ENCODE measurements at places on chromosomes 6 and 20.

DNA sequence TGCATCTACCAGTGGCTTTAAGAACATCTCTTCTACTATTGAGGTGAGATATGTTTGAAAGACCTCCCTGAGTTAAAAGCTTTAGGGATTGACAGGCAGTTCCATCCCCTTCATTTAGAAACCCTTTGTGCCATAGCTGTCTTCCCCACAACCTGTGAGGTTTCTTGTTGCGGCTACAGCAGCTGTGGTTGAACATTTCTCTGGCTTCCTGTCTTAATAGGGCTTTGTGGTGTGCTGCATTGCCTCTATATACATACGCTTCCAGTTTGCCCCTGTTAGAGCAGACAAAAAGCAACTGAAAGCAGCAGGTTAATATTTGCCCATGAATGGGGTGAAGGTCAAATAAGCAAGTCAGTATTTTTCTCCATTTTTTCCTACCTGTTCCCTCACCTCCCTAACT is 210.2 kb downstream of the TMEM200A start:
- DNase-seq: peak; percentile 71

GRCh38 chr6:16331384-16332174 is 93.2 kb downstream of the GMPR start:
- DNase-seq: peak; percentile 71

- no peak for DNase-seq
Measured at GRCh38 chr20:42576167-42576566, 613.5 kb downstream of the PTPRT start.

DNA sequence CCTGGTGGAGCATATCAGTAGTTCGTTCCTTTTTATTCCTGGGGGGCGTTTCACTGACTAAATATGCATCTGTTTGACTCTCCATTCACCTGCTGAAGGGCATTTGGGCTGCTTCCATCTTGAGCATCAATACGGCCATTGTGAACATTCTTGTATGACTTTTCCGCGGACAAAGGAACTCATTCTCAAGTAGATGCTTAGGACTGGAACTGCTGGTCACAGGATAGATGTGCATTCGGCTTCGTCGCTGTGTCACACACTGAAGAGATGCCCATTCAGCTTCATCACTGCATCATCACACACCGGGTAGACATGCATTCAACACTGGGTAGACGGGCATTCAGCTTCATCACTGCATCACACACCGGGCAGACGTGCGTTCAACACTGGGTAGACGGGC is 95.3 kb downstream of the TAF4 start:
- DNase-seq: no peak

DNA sequence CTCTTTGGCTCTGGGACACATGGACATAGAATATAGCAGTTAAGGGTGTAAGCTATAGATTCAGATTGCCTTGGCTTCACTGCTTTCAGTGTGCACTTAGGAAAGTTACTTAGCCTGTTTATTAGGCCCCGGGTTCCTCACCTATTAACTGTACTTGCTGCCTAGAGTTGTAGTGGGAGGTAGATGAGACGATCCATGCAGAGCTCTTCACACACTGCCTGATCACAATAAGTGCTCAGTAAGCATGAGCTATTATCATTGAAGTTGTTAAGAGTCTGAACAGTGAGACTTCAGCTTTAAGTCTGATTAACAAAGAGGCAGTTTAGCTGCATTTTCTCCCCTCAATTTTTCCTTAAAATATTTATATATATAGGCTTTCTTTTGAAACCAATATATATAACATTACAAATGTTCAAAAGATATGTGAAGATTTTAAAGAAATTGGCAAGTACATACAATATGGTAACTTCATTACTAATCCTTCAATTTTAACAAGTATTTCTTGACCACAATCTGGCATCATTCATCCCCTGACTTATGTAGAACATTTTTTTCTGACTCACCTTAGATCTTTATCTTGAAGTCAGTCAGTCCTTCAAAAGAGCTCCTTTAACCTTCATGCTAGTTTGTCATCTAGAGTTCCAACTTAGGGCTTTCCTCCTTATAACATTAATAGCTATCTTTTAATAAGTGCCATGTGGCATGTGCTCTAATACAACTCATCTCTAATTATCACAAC is 20.5 kb upstream of the SUPT3H start:
- peak; percentile 17 for DNase-seq

- DNase-seq: peak; percentile 65
Measured at GRCh38 chr6:133916650-133917151, 27.8 kb downstream of the TCF21 start.

- DNase-seq: no peak
Measured at GRCh38 chr20:37053230-37053950, 42.4 kb downstream of the RBL1 start.

GRCh38 chr20:17772005-17772343 is 72.2 kb downstream of the BANF2 start:
- DNase-seq: no peak

DNA sequence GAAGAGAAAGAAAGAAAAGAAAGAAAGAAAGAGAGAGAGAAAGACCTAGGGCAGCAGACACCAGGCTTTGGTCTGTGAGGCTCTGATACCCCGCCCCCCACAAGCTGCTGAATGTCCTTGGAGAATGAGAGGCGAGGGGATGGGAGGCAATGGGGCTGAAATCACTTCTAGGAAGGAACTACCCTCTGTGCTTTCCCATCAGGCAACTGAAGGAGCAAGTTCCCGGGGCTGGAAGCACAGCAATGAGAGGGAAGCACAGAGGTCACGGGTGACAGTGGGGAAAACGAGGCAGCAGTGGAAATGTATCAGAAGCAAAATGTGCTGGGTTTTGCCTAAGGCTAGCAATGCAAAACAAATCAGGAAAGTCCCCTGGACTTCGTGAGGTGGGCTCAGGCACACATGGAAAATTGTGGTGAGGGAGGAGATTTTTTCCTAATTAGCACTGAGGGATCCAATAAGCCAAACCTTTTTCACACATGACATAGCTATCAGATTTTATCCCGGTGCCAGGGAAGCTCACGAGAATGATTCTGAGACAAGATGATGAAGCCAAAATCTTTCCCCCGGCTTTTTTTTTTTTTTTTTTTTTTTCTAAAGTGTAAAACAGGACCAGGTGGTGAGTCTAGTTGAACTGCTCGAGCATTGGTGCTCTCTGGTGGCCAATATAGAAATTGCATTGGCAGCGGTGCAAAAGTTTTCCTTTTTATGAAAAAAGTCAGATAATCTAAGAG is 16.8 kb upstream of the ARFGEF2 start:
- peak; percentile 81 for DNase-seq

DNA sequence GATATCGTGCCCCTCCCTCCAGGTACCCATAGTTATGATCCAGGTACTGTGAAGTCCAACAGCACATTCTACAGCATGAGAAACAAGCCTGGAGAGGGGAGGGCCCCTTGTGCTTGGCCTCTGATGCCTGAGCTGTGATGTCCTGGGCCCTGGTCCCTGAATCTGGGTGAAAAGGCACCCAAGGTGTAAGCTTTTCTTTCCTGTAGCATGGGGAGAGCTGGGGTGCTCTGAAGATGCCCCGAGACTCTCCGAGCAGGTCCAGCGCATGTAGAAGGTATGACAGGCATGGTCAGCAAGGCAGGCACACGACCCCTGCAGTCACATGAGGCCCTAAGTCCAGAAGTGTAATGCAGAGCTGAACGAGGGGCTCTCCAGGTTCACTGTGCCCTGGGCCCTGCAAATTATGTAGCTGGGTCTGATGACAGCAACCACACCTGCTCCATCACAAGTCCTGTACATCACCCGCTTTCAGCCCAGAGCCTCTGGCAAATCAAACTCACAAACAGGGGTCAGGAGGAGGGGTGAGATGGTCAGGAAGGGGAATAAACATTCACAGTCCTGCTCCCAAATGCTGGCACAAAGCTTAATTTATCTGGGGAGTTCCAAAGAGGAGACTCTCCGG is 1.8 kb upstream of the CTSZ start:
- no peak for DNase-seq

GRCh38 chr6:16969699-16970655 is 131.9 kb upstream of the STMND1 start:
- no peak for DNase-seq

GRCh38 chr20:4195499-4195898 is 180.1 kb upstream of the RNF24 start:
- DNase-seq: no peak

DNA sequence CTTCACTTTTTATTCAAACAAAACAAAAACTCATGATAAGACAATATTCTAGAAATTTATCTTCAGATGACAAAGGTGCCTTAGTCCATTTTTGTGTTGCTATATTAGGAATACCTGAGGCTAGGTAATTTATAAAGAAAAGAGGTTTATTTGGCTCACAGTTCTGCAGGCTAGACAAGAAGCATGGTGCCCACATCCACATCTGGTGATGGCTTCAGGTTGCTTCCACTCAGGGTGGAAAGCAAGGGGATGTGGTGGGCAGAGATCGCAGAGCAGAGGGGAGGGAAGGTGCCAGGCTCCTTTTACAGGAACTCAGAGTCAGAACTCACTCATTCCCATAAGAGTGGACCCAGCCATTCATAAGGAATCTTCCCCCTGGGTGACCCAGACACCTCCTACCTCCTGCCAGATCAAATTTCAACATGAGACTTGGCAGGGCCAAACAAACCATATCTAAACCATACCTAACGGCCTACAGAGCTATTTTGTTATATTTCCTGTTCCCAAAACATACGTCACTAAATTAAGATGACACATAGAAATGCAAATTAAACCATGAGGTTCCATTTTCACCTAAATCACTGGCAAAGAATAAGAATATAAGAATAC is 26.4 kb downstream of the ABHD12 start:
- no peak for DNase-seq

GRCh38 chr6:147053311-147053921 is 150.8 kb upstream of the STXBP5 start:
- no peak for DNase-seq

- DNase-seq: no peak
Measured at GRCh38 chr6:53310771-53311585, 37.8 kb downstream of the ELOVL5 start.

DNA sequence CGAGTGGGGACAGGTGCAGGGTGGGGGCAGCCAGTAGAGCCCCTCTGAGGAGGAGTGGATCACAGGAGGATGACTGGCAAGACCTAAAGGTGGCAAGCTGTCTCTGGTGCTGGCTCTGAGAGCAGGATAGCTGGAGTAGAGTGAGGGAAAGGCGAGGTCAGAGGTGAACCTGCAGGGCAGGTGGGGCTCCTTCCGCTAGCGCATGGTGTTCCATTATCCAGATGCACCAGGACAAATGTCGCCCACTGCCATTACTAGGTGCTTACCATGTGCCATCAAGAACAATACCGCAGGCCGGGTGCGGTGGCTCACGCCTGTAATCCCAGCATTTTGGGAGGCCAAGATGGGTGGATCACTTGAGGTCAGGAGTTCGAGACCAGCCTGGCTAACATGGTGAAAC is 18.3 kb upstream of the FAM110A start:
- no peak for DNase-seq

DNA sequence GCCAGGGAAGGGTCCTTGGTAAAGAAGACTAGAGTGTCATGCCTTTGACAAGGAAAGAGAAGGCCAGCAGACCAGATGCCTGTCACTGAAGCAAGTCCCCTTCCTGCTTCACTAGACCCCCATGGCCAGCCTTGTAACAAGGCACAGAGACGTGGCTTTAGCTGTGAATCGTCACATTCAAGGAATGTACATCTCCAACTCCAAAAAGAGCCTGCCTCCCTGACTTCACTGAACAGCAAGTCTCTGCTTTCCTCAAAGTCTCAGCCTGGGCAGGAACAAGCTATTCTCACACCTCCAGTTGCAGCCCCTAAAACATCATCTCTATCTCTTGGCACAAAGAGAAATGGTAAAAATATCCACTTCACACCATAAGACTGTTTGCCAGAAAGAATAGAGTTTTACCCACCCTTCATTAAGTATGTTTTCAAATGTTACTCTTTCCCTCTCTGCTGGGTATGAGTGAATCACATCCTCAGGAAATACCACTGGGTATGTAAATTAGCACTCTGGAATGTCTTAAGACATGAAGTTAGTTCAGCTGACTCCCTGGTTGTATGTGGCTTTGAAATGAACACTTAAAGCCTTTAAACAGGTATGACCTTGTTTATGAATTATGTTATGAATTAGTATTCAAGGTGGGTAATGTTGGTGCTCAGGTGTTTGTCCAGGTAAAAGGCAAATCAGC is 46.4 kb upstream of the NT5E start:
- DNase-seq: no peak

- DNase-seq: no peak
Measured at GRCh38 chr6:103783329-103783728, 1076.4 kb downstream of the HACE1 start.

- peak; percentile 68 for DNase-seq
Measured at GRCh38 chr20:47620808-47621805, 119.4 kb downstream of the NCOA3 start.

DNA sequence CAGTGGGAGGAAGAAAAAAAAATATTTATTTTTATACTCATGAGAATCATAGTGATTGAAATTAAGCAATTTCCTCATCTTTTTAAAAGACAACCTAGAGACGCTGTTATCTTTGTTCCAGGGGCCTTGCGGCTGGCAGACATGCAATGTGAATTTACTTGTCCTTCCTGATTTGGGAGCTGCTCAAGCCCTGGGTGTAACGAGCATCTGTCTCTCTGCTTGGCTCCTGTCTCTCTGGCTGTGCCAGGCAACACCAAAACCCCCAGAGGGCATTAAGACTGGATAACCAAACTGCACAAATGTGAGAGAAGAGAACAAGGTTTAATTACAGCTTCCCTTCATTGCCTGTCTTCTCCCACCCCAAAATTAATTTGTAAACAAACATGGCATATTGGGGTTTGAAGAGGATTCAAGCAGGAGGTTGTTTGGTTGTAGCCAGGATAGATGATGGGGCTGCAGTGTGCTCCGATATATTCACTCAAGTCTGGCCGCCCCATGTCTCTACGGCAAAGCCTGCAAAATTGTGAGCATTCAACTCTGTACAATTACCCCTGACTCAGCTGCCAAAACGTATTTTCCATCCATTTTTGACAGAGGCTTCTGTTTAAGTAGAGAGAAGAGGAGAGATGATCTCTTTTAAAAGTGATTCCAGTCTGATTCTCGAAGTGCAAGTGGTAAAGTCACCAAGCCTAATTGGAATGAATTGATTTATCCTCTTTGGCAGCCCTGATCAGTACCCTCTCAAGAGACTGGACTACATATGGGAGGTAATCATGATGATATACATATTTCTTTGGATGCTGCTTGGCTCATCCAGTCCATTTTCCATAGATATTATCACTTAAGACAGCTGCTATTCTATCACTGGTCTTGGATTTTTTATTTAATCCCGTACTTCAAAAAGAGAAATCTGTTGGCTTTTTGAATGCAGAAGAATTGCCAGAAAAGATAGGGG is 170.2 kb downstream of the SLC24A3 start:
- no peak for DNase-seq
